T-helper 2 cell (primary cell): ENCODE measurements at places on chromosomes 13 and 19.

DNA sequence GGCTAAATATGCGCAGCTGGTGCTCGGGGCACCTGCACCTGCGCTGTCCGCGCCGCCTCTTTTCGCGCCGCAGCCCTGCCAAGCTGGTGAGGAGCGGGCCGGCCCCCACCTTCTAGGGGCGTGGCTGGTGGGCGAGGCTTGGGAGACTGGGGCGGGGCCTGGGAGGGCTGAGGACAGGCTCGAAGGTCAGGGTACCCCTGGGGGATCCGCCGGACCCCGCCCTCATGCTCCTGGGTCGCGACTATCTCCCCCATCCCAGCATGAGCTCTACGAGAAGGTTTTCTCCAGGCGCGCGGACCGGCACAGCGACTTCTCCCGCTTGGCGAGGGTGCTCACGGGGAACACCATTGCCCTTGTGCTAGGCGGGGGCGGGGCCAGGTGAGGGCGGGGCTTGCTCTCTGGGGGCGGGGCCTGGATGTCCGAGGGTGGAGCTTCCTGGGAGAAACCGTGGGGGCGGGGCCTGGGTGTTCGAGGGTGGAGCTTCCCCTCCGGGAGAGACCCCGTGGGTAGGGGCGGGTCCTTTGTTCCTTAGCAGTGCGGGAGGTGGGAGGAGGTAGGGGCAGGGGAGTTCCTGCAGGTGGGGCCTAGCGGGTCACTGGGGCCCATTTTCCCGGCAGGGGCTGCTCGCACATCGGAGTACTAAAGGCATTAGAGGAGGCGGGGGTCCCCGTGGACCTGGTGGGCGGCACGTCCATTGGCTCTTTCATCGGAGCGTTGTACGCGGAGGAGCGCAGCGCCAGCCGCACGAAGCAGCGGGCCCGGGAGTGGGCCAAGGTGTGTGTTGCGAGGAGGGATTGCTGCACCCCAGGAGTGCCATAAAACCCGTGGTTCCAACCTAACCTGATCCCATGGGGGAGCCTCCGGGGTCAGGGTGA, 19.7 kb downstream of the PNPLA6 start:
- DNase-seq, result no peak

GRCh38 chr13:74868049-74868448, 613.9 kb downstream of the TBC1D4 start:
- no peak for DNase-seq

GRCh38 chr13:98889419-98890085, 88.3 kb downstream of the DOCK9 start:
- no peak for DNase-seq

GRCh38 chr13:30529085-30529834, 63.5 kb upstream of the HMGB1 start:
- no peak for DNase-seq

DNA sequence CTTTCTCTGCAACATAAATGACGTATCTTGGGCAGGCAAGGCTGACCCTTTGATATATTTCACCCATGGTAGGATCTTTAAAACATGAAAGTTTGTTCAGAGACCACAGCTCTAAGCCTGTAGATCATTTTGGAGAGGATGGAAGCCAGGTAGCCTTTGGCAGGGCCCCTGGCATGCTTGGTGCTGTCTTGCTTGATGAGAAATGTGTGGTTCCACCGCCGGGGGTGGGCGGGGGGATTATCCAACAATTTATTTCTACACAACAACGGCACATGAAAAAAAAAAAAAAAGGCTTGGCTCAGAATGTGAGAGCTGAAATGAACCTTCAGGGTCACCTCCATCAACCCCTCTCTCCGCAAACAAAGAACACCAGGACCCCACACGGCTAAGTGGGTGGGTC, 112.9 kb upstream of the MBNL2 start:
- DNase-seq, result no peak

- DNase-seq, result no peak
These were observed 5.8 kb upstream of the CEACAM21 start for GRCh38 chr19:41570179-41570578.

GRCh38 chr19:46732172-46732938, 13.5 kb upstream of the FKRP start:
- no peak for DNase-seq

DNA sequence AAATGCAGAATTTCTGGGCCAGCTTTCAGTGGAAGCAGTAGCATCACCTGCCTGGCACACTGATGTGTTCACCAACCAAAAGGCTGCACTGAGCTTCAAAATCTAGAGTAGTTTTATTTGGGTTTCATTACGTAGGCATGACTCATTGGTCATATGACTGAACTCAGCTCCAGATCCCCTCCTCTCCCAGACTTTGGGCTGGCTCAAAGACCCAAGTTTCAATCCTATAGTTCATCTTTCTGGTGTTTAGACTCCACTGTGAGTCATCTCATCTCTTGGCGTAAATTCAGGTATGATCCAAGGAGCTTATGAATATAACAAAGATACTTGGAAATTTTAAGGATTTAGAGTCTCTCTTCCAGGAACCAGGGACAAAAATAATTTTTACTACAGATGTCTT, 17.7 kb downstream of the ZMYM5 start:
- no peak for DNase-seq

DNA sequence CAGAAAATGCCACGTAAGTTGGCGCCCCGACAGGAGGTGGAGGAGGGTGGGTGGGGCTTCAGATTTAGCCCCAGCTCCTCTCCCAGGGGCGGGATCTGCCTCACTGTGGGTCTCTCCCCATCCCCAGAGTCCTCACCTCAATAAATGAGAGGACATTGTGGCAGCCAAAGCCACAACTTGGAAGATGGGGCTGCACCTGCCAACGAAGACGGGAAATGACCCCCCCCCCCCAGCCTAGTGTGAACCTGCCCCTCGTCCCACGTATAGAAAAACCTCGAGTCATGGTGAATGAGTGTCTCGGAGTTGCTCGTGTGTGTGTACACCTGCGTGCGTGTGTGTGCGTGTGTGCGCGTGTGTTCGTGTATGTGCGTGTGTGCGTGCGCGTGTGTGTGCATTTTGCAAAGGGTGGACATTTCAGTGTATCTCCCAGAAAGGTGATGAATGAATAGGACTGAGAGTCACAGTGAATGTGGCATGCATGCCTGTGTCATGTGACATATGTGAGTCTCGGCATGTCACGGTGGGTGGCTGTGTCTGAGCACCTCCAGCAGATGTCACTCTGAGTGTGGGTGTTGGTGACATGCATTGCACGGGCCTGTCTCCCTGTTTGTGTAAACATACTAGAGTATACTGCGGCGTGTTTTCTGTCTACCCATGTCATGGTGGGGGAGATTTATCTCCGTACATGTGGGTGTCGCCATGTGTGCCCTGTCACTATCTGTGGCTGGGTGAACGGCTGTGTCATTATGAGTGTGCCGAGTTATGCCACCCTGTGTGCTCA, 1.5 kb upstream of the TRAPPC5 start:
- DNase-seq, result peak; percentile 87

DNA sequence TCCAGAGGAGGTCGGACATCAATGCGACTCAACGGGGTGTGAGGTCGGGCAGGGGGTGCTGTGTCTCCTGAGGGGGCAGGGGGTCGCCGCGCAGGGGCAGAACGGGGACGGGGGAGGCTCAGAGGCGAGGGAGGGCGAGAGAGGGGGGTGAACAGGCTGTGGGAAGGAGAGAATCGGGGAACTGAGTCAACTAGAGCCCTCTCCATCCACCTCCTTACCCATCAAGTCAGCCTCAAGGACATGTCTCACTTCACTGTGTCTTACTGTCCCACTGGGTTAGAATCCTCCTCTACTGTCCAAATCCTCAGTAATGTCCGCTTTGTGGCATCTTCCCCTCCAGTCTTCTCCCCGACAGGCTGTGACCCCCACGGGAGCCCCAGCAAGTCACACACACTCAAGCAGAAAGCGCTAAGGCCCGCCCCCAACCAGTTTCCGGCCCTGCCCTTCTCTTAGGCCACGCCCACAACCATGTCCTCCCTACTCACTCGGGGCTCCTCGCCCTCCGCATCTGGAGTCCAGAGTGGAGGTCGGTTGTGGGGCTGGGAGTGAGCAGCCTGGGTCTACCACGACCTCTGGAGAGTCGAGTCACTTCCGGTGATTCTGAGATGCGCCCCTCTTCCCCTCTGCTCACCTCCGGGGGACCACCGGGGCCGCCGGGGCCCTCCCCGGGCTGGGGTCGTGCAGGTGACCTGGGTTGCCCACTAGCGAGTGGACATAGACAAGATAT, 9.3 kb downstream of the PLEKHA4 start:
- peak; percentile 60 for DNase-seq

- DNase-seq, result no peak
These were observed 147.4 kb downstream of the PDS5B start for GRCh38 chr13:32733690-32734089.

DNA sequence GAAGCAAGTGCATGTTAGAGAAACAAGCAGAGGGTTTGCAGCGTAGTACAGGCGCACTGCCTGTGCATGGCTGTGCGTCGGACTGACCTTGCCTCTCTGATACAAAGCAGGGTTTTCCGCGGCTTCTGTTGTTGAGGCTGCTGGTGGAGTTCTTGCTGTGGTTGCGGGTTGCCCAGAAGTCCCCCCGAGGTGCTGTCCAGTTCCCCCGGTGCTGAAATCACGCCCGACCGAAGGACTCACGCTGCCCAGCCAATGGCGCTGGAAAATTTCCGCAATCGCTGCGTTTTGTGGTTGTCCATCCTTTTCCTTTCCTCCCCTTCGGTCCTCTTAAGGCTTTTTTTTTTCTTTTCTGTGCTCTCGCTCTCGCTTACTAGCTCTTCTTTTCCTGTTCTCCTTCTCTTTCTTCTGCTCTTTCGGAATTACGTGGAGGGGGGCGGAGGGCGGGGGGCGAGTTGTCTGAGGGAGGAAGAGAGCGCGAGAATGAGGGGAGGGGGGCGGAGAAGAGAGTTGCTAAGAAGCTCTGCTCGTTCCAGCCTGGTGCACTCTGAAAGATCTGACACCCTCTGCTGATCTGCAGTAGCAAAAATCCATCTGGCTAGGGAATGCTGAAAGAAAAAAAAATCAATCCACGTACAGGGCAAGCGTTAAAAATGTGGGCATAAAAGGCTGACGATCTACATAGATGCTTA, at the start of gene SLITRK1:
TSS of gene SLITRK1 (minus strand) at position 558 of the 689 bp plus-strand sequence. CDS start 967 bp downstream, outside the sequence.
- DNase-seq, result peak; percentile 16

- no peak for DNase-seq
These were observed 34.7 kb upstream of the LRRC4B start for GRCh38 chr19:50602935-50603334.

- DNase-seq, result no peak
These were observed 3.7 kb downstream of the ZNF136 start for GRCh38 chr19:12166626-12167025.

DNA sequence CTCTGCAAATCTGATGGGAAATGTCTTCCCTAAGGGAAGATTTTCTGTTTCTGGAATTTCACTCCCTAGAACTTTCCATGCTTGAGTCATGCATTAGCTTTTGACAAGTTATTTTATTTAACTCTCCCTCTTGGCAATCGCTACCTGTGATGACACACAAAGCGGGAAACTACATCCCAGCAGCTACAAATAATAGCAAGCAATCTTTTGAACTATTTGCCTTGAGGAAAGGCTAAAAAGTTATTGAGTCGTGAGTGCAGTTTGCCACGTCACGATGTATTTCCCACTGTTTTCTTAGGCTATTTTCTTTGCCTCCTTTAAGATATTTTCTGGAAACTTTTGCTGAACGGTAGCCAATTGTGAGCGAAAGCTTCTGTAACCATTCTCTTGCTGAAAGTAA, 353.3 kb upstream of the HTR2A start:
- DNase-seq, result no peak

DNA sequence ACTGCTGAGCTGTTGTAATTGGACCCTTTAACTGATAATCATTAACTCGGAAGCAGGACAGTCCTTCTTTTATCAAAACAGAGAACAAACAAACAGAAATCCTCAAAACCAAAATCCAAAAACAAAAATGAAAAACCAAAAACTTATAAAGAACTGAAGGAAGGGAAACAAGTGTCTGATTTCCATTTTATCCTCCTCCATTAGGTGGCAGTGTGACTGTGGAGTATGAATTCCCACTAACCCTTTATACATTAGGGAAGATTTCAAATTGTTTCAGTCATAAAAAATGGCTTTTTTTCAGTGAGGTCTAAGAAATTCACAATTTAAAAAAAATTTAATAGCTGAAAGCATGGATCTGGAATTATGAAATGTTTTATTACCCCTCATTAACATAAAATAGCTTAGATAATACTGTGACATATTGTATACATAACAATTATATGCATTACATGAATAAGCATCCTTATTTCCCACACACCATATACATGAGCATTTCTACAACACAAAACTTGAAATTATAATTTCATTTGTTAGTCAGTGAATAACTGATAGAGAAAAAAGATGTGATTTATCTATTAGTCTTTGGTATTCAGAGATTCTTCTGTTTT, 1074.3 kb upstream of the PCDH9 start:
- no peak for DNase-seq

- no peak for DNase-seq
These were observed 732 bp upstream of the C2CD4C start for GRCh38 chr19:409516-410242.

DNA sequence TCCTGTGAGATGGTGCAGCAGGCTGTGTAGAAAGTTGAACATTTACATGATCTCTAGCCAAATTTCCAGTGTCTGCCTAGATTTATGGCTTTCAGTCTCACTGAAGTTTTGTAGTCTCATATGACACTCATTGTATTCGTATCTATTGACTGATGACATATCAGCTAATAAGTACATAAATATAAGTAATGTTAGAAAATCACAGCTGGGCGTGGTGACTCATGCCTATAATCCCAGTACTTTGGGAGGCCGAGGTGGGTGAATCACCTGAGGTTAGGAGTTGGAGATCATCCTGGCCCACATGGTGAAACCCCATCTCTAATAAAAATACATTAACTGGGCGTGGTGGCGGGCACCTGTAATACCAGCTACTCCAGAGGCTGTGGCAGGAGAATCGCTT, 54.7 kb upstream of the HTR2A start:
- DNase-seq, result no peak

DNA sequence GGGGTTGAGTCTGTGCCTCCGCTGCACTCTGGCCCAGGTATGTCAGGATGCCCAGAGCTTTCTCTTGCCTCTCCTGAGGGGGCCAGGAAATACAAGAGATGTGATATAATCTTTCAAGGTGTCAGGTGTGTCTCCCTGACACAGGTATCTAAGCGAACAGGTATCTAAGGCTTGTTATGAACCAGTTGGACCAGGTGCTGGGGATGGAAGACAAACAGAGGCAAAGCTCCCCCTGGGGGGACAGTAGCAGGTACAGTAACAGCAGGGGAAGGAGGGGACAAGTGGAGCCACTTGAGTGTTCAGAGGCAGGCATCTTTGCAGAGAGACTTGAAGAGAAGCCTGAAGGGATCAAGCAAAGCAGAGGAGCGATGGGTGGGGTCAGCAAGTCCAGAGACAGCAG, 2.6 kb downstream of the LENG1 start:
- DNase-seq, result no peak
